ENCODE measurements at places on chromosomes 5 and 9.

DNA sequence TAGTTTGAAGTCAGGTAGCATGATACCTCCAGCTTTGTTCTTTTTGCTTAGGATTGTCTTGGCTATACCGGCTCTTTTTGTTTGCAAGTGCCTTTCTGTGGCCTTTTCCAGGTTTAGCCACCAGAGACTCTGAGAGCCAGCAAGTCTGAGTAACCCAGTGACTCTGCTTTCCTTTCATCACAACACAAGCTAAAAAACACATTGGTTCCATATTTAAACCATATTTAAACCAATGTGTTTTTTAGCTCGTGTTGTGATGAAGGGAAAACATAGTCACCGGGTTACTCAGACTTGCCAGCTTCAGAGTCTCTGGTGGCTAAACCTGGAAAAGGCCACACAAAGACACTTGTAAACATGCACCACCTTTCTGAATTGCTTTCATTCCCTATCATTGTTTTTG is 493.3 kb downstream of the NTRK2 start:
- no peak for DNase-seq

DNA sequence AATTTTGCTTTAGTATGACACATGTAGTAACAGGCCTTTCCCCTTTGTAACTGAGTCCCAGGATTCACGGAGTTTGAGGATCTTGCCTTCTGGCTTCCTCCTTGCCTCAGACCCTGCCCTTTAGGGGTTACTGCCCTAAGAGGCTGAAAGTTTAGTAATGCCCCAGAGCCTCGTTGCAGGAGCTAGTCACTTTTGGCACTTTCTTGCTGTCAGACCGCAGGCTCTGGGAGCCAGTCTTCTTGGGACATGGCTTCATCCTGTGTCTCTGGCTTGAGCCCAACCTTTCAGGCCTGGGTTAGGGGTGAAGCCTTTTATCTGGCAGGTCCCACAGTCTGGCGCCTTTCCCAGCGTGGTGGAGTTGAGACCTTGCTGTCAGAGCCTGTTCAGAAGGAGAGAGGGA is 185.6 kb upstream of the DMRT1 start:
- DNase-seq = no peak

DNA sequence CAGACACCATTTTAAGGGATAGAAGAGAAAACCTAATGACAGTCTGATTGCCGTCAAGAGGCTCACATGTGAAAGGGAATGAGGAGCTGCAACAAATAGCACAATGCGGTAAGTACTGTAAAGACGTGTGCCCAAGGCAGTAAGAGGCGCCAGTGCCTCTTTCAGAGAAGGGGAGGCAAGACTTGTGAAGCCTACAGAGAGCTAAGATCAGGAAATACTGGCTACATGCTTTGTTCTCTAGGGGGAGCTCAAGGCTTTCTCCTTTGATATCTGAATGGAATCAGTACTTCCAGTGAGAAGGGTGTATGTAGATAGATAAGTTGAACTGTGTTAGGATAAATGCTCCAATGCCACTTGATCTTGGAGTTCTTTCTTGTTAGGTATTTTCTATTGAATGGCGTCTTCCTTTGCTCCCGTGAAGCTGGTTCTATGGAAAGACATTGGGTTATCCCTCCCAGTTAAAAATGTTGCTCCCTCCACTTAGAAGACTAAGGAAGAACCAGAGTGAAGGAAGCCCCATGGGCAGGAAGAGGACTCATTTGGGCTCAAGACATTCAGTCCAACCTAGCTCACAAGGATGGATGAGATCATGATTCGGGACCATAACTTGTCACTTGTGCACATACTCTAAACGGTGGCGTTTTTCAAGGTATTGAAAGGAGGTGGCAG is 23.5 kb upstream of the ALDOB start:
- DNase-seq = peak; percentile 34

DNA sequence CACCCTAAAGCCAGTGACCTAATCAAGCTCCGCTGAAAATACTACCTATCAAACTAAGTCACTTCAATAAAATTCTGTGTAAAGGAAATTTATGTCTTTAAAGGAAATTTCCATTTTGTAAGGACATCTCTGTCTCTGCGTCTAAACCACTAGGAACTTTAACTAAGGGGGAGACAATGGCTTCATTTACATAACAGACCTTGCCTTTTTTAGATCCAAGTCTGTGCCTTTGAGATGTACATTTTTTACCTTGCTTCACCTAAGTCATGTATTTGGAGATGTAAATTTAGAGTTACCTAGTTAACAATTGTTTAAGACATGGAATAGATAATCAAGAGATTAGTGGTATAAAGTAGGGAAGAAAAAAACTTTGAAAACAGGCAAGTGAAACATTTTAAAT is 10.2 kb upstream of the GLT6D1 start:
- no peak for DNase-seq

DNA sequence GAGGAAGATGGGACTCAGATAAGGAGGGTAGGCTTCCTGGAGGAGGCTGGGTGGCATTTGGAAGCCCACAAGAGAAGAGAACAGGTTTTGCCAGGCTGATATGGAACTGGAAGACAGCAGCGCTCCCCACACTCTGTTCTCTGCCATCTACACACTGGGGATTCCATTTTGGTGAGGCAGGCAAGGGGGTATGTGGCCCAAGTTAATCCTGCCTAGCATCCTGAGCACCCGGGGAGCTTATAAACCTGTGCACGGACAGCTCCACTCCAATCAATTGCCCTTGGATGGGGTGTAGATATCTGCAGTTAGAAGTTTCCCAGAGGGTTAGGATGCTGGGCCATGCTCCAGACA is 158.8 kb downstream of the MACROH2A1 start:
- DNase-seq = no peak

DNA sequence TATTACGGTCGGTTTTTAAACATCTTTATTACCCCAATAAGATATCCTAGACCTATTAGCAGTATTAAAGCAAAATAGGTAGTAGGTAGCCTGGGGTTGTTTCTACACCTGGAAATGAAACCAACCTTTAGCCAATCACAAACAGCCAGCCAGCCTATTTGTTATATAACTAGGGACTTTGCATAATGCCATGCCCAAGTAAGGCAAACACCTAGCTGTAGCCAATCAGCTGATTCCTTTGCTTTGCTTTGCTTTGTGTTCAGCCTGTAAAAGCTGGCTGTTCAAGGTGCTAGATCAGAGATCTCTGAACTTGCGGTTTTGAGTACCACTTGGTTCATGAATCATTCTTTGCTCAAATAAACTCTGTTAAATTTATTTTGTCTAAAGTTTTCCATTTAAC is 46.5 kb upstream of the SETD9 start:
- DNase-seq = no peak

- DNase-seq = no peak
Measured at GRCh38 chr9:98732801-98733200, 24.1 kb upstream of the GABBR2 start.

DNA sequence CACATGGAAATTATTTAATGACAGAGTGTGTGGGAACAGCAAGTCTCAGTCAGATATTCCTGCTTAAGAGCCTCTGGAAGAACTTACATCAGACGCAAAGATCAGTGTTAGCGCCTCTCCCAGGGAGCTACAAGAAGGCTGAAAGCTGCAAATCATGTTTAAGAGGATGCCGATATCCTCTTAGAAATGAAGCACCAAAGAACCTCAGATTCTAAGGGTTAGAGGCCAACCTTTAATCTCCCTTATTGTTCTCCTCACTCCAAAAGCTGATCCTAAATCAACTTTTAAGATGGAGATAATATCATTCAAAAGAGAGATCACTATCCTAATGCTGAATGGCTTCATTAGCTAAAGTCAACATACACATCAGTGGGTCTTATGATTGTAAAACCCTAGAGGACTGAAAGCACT is 160.6 kb downstream of the NFIB start:
- DNase-seq = no peak

DNA sequence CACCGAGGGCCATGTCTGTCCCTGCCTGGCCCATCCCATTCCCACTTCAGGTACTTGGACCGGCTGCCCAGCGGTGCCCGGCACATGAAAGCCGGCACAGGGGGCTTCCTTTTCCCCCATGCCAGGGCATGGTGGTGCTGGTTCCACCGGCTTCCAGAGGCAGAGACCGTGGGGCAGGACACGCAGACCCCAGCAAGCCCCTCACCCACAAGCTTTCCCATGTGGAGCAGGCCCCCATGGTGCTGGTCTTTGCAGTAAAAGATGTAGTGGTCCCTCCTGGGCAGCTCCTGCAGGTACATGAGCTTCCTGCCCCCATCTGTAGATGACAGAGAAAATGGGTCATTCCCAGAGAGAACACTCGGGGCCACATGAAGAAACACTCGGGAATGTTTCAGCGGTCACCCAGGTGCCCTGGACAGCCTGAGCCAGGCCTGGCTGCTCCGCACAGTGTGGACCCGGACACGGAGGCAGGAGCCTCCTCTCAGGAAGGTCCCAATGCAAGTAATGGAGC is 2.0 kb downstream of the OBP2B start:
- no peak for DNase-seq

DNA sequence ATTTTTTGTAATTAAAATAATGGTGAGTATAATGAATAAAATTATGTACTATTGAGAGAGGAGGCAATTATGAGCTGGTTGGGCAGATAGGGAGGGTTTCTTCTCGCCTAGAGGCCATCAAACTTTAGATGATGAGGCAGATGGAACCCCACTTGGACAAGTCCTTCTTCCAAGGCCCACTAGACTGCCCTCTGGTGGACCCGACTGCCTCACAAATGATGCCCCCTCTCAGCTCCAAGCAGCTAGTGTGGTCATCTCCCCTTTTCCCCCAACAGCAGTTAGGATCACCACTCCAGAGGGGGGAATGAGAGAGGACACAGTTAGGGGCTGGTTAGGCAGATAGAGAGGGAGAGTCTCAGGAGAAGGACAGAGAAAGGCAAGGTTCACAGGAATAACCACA is 348.0 kb upstream of the CDH18 start:
- DNase-seq = no peak

GRCh38 chr5:178434016-178434761 is 156.0 kb downstream of the COL23A1 start:
- DNase-seq = no peak

GRCh38 chr5:153784277-153784676 is 254.4 kb downstream of the FAM114A2 start:
- DNase-seq = no peak

GRCh38 chr5:53089481-53089991 is 20.0 kb downstream of the MOCS2 start:
- DNase-seq = no peak

DNA sequence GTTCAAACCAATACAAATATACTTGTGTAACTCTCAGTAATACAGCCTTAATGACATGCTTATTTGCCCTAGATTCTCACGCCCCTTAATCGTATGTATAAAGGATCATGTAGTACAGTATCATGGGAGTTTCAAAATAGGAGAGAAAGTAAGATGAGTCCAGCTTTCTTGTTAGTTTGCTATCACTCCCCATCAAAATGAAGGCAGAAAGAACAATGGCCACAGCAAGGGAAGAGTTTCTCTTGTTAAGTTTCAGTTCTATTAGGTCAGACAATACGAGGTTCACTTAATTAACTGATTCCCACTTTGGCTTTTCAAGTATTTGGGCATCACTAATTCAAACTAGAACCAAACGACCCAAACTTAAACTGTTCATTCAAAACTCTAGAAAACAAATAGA is 55.4 kb downstream of the CDC14B start:
- no peak for DNase-seq

- no peak for DNase-seq
Measured at GRCh38 chr9:78031444-78031892, at the start of gene GNAQ. Gene GNAQ, minus strand, starts transcription at chr9:78031811. Its CDS starts 576 bp downstream, at chr9:78031235.

- no peak for DNase-seq
Measured at GRCh38 chr5:64788156-64788555, 19.4 kb downstream of the CWC27 start.

Data from NCI-H2081 treated with DMSO at 0.1 percent for 48 hours (cell line).